ENCODE measurements at places on chromosomes 7 and 10.

DNA sequence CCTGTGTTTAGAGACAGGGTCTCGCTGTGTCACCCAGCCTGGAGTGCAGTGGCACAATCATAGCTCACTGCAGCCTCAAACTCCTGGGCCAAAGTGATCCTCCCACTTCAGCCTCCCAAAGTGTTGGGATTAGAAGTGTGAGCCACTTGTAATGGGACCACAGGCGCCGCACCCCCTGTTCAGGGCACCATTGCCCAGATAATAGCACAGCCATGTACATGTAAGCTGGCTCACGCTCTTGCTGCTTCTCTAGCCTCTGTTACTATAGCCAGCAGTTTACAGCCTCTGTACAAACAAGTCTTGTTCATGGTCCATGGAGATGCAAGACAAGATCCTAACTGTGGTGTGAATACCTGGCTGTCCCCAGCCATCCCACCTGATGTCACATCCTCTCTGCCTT lies 4.2 kb upstream of the MLXIPL start:
- DNase-seq, result no peak

- DNase-seq, result no peak
Measured at GRCh38 chr10:109911903-109912302, 11.4 kb downstream of the XPNPEP1 start.

DNA sequence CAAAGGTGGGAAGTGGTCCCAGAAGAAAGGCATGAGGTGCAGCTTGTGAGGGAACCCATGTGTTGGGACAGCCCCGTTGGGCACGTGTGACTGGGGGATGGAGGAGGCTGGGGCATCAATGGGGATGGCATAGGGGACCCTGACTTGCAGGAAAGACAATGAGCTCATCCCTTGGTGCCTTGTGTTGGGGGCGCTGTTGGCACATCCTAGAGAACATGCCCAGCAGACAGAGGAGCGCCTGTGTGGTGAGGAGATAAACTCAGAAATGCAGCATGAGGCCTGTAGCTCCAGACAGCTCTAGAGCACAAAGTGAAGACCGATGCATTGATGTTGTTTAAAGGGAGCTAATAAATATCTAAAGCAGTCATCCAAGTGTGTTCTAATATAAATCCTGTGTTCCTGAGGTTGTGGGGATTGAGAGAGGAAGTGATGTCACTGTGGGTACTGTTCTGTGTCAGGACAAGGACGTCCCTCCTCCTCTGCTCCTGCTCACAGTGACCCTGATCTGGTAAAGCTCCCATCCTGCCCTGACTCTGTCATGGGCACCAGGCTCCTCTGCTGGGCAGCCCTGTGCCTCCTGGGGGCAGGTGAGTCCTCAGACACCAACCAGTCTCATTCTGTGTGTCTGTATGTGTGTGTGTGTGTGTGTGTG lies 126.1 kb upstream of the PRSS58 start:
- no peak for DNase-seq

DNA sequence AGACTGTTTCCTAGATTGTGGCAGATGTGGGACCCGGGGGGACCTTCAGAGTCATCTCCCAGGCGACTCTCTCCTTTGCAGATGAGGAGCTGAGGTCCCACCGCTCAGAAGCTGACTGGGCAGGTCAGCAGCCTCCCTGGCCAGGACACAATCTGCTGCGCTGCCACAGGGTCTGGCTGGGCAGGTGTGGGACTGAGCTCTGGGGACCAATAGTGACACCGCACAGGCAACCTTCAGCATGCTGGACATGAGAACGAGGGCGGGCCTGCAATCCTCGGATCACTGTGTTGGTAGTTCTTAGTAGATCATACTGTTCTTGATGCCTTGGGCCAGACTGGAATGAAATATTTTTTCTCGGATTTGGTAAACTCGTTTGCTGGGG lies 20.5 kb upstream of the CRYGN start:
- no peak for DNase-seq

GRCh38 chr7:522071-522950 lies 2.7 kb upstream of the PDGFA start:
- DNase-seq, result no peak

DNA sequence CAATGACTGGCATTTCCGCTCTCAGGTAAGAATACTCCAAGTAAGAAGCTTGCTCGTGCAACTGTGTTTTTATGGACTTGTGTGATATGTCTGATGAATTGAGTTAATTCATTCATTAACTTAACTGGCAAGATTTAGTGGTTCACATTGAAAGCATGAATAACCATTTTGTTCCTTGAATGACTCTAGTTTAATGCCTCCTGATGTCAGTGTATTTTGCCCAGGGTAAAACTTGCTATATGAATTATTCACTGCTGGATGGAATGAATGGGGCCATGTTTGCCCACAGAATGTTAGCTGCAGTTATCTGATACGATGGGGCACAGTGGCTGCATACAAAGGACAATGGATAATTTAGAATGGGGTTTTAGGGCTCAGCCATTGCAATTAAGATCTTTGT lies 124.1 kb downstream of the ZNF365 start:
- no peak for DNase-seq

DNA sequence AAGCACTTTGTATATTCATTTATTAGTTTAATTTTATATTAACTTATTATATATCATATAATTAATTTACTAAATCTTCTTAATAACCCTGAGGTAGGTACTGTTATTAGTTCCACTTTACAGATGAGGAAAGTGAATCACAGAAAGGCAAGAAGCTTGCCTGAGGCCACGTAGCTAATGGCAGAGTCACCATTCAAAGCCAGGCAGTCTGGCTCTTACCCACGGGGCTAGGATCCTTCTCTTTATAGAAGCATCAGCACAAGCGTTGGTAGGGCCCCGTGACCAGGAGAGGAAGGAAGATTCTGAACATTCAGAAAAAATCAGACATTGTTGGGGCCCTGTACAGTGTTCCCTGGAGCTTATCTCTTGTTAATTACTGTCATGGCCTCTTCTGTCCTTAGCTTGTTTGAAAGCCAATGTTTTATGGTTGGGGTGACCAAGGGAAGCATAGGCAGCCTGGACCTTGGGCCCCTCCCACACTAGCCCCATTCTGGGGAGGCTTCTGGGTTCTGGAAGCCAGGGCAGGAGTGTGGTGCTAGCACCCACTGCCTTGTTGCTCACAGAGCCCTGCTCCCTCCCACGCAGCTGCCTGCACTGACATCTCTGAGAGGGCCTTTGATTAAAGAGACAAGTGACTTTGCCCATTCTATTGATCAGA lies 31.1 kb upstream of the SLF2 start:
- no peak for DNase-seq

DNA sequence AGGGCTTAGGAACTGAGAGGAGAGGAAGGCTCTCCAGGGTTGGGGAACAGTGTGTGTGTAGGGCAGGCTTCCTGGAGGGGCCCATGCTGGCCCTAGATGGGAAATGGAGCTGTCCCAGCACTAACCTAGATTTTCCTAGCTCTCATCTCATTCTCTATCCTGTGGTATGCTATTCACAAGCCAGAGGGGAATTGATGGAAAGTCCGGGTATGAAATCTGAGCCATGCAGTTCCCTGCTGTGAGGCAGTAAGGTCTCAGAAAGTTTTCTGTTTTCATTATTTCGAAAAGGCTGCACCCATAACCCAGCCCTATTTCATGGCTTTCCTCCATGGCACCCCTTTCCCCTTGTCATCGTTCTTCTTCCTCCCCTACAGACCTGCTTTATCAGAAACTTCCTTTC lies 220.3 kb downstream of the RPS24 start:
- DNase-seq, result no peak

GRCh38 chr10:64733980-64734379 lies 1212.8 kb downstream of the REEP3 start:
- no peak for DNase-seq

DNA sequence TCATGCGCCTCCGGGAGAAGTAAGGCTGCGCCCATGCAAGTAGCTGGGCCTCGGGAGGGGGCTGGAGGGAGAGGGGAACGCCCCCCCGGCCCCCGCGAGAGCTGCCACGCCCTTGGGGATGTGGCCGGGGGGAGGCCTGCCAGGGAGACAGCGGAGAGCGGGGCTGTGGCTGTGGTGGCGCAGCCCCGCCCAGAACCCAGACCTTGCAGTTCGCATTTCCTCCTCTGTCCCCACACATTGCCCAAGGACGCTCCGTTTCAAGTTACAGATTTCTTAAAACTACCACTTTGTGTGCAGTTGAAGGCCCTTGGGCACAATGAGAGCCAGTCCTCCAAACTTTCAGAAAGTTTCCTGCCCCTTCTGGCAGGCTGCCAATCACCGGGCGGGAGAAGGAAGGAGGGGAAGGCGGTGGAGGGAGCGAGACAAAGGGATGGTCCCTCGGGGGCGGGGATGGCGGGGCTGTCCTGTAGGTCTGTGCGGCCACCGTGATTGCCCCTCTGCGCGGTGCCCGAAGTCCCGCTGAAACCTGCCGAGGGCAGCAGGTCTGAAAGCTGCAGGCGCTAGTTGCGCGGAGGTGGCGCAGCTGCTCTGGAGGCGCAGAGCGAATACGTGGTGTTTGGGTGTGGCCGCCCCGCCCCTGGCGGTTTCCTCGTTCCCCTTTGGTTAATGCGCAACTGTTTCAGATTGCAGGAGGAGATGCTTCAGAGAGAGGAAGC lies 2.1 kb downstream of the VIM start:
- DNase-seq, result peak; percentile 61

- no peak for DNase-seq
Measured at GRCh38 chr7:12583922-12584321, 13.4 kb downstream of the SCIN start.

GRCh38 chr10:116126954-116127695 lies 145.9 kb downstream of the GFRA1 start:
- DNase-seq, result no peak

DNA sequence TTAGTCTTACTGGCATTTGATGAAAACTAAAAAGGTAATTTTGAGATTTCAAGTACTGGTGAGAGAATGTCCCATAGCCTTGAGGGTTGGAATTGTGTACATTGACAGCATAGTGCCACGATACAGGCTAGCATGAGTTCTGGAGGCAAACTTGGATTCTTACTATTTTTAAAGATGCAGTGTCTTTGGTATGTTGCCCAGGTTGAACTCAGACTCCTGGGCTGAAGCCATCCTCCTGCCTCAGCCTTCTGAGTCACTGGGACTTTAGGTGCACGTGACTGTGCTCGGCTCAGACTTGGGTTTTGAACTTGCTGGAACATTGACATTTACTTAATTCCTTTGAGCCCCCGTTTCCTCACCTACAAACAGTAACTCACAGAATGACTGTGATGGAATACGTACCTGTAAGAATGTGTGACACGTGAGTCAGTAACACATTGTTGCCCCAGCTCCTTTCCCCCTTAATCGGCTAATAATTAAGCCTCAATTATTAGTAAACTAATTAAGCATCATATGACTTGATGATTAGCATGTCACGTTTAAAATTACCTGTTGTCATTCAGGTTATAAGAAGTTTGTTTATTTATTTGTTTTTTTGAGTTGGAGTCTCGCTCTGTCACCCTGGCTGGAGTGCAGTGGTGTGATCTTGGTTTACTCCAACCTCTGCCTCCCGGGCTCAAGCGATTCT lies 10.6 kb downstream of the DNAJB6 start:
- no peak for DNase-seq

DNA sequence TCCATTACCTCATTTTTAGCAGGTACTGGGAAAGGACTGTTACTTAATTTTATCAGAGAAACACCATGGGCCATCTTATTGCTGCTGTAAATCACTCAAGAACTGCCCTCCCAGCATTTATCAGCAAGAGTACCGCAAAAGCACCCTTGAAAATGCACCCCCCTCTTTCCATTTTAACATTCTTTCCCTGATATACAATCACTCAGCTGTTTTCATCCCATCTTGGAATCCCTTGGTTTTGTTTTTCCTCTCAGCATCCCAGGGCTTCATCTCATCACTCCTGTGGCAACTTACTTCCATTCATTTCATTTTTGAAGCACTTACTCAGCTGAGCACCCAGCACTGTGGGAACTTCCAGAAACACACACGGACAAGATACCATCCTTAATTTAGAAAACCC lies 36.5 kb downstream of the RAPGEF5 start:
- no peak for DNase-seq

- no peak for DNase-seq
Measured at GRCh38 chr7:18212308-18212707, 184.7 kb upstream of the PRPS1L1 start.

DNA sequence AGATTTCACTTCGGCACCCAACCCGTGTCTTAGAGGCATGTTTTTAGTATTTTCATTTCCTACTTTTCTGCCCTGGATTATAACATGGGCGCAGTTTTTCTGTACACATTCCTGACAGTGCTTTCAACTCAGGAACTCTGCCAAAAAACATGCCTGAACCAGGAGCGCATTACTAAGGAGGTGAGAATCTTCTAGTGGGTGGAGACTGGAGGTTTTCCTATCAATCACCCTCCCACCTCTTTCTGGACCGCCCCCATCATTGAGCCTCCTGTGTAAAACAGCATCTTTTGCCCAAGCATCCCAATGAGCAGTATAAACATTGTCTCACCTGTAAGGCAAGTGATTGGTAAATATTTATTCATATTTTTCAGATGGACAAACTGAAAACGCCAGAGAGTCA lies 53.2 kb downstream of the STK17A start:
- DNase-seq, result peak; percentile 66

DNA sequence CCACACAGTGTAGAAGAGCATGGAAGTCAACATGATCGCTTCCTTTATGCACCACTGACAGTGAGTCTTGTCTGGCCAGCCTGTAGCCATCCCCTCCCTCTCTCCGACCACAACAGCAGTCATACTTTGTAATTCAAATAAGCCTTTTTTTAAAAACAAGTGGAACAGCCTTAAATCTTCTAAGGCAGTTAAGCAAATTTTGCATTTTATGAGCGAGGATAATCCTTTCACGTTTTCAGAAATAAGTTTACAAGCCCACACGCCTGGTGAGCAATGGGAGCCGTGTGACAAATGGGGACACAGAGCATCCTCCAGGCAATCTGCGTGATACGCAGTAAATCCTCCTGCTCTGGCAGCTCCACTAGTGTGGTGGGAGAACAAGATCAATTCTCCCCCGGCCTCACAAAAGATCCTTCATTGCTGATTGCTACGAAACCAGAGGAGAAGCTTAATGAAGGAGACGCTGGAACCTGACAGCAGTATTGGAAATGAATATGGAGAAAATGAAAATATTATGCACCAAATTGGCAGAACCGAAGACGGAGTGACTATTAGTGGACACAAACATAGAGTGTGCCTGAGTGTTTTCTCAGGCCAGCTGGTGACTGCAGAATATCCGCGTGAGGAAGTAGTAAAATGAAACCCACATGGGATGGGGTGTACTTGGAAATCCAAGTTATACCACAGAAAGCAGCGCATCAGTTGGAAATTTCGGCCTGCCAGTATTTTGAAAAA lies 104.2 kb upstream of the CDCA7L start:
- no peak for DNase-seq
